Liver (tissue), 10 donors: ENCODE measurements at places on chromosomes 12 and 14. TPM values are rescaled to one million over a fixed set of nuclear protein-coding genes. Genes with fewer than 3 reads are reported as not detected.
A peak's percentile ranks its signal among the peaks of the same experiment; 100 is the strongest.

DNA sequence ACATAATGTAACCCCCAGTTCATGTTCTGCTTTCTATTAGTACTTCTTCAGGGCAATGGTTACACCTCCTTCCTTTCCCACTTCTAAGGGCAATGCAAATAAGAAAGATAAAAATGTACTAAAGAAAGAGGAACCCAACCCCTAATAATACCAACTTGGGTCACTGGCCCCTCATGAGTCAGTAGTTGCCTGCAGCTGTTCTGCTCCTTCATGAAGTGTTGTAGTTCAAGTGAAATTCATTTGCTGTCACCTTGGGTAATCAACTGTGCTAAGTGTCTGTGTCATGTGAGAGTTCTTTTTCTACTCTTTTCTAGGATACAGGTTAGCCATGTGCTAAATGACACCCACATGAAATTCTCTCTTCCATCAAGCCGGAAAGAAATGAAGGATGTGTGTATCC lies 91.8 kb downstream of the PLXNC1 start:
- no peak overlapping the region for H3K27ac ChIP-seq
- DNase-seq = no peak
- no peaks in the 10 kb centered on the region for H3K4me1 ChIP-seq
- no peak overlapping the region for H3K4me3 ChIP-seq
- H3K36me3 ChIP-seq = no peaks in the 10 kb centered on the region
- H3K27me3 ChIP-seq = no peaks in the 10 kb centered on the region

DNA sequence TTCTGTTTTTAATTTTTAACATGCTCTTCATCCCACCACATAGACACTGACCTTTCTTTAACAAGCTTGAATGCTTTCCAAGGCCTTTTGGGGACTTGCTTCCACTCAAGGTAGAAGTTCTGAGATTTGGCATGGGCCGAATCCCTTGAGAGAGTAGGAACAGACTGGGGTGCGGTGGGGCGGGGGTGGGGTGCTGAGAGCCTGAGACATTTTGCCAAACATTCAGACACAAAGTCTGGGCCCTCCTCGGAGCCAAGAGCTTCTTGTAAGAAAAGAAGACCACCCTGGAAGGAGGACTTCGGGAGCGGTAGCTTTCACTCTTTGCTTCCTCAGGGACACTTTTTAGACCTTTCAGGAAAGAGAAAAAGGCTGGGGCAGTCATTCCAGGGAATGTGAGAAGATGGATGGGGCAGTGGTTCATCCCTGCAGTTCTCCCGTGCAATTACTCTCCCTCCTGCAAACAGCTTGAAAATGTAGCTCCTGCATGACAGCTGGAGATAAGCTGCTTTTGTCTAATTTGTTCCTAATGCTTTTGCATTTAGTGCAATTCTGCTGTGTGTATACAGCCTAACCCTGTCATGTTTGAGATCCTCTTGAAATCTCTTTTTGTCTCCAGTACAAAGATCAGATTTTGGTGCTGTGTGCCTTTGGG lies 16.3 kb upstream of the MYO1H start:
- H3K36me3 ChIP-seq = no peaks in the 10 kb centered on the region
- H3K4me3 ChIP-seq = no peak overlapping the region
- no peaks in the 10 kb centered on the region for H3K27me3 ChIP-seq

DNA sequence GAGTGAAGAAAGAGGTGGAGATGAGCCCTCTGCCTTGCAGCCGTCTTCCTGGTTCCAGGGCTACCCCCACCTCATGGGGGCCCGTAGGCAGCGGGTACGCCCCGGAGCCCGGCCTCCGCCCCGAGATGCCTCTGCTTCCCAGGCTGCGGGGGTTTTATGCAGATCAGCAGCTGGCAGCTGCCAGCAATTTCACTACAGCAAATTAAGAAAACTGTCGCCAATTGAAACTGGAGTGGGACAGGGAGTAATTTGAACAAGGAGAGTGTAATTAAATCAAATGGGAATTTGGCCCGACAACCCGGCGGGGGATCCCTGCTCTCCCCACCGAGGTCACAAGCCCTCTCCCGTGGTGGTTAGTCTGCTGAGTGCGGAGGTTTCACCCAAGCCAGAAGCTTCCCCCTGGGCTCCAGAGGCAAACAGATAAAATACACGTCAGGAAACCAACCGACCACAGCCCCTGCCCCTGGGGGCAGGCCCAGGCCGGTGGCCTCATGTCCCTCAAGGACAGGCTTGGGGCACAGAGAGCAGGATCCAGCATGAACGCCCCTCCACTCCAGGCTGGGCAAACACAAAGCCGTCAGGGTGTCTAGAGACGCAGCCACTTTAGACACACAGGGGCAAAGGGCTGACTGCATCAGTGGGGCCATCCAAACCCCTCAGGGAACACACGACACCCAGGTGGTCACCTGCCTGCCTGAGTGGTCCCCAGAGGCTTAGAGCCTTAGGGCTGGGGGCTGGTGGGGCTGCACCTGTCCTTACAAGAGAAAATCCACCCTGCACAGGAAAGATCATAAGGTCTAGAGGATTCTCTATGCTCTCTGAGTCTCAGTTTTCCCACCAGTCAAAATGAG lies 53.8 kb downstream of the TESC start:
- DNase-seq = peak; percentile 62
- no peak overlapping the region for H3K4me3 ChIP-seq
- H3K27ac ChIP-seq = no peak overlapping the region
- no peaks in the 10 kb centered on the region for H3K27me3 ChIP-seq
- no peaks in the 10 kb centered on the region for H3K36me3 ChIP-seq
- no peaks in the 10 kb centered on the region for H3K4me1 ChIP-seq

GRCh38 chr12:1608713-1609119 lies 14.3 kb upstream of the FBXL14 start:
- H3K36me3 ChIP-seq = no peaks in the 10 kb centered on the region
- peaks cover 32% of the 10 kb centered on the region for H3K4me1 ChIP-seq

DNA sequence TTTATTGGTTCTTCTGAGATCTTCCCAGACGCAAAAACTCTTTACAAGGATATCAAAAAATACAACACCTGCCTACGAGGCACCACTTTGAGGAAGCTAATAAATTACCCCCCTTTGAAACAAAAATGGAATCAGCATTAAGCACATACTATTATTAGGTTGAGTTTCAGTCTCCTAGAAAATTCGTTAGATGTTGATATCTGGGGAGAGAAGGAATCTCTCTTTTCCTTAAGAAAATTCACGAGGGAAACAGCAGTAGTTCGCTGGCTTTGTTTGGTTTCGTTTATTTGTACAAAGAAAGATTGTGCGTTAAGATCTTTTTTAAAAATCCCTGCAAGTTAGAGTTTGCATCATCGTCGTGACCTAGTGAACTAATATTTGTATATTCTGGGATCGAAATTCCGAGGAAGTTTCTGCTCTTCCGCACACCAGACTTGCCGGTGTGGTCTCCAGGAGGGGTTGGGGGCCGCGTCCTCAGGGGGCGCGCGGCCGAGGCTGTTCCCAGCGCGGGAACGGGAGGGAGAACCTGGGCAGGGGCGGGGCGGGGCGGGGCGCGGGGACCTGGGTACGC lies 12.1 kb downstream of the NKX2-1 start:
- H3K4me3 ChIP-seq = no peak overlapping the region
- no peak for DNase-seq
- no peaks in the 10 kb centered on the region for H3K4me1 ChIP-seq
- no peak overlapping the region for H3K27ac ChIP-seq

- no peaks in the 10 kb centered on the region for H3K36me3 ChIP-seq
- no peaks in the 10 kb centered on the region for H3K27me3 ChIP-seq
- H3K4me1 ChIP-seq = no peaks in the 10 kb centered on the region
- H3K4me3 ChIP-seq = no peak within 1 kb of the TSS
- DNase-seq = peak; percentile 68
These were observed at the start of gene TPH2 for GRCh38 chr12:71938728-71939385. Gene TPH2 (plus strand): TSS chr12:71938845. CDS start chr12:71938987, 142 bp downstream.

The TAS2R19 gene
- total RNA-seq = 11.8 TPM

The TMEM233 gene
- 0.17 TPM for total RNA-seq

The KRT4 gene
- not detected for total RNA-seq

The SLC25A47 gene
- total RNA-seq = 454 TPM

The RPGRIP1 gene
- total RNA-seq = 1.3 TPM
